ENCODE measurements at places on chromosomes 1 and 21.

DNA sequence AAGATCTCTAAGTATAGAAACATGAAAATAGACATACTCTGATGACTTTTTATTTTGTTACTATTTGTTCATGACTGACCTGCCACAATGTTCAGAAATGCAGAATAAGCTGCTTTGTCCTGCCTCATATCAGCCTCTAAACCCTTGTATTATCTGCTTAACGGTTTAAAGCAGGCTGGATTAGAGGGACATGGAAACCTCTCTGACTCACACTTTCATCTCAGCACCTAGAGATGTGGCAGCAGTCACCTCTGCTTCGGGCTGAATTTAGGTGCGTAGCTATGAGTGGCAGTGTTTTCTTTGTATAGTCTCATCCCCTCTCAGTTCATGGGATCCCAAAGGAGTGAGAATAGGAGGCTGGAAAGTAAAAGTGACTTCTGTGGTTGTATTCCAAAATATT is 255.4 kb downstream of the RGS7 start:
- no peak for DNase-seq

- no peak for DNase-seq
These were observed 293.6 kb downstream of the SMYD3 start for GRCh38 chr1:246213502-246213901.

DNA sequence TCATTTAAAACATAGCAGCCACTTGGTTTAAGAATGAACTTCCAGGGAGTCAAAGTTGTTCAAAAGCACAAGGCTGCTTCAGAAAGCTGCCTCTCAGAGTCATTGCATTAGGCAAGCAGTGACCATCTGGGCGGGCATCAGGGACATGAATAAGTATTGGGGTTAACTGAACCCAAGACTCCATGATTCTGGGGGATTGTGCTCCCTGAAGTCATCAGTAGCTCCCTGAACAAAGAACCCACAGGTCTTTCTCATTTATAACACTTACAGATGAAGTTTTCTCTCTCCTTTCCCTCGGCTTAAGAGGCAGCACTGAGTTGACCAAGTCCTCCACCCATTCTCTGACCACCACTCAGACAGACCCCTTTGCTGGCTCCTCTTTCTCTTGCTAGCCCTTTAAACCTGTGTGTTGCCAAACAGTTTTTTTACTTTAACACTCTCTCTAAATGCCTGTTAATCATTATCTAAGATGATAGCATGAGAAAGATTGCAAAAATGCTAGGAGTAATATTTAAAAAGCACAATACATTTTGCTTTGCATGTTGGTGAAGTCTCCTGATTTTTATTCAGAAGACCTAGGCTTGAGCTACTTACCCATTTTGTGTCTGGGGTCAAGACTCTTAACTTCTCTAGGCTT is 77.0 kb upstream of the ARHGAP29 start:
- no peak for DNase-seq

GRCh38 chr1:170316270-170316669 is 170.5 kb downstream of the NTMT2 start:
- no peak for DNase-seq

- no peak for DNase-seq
These were observed 1.4 kb downstream of the KLHL21 start for GRCh38 chr1:6601049-6601922.

DNA sequence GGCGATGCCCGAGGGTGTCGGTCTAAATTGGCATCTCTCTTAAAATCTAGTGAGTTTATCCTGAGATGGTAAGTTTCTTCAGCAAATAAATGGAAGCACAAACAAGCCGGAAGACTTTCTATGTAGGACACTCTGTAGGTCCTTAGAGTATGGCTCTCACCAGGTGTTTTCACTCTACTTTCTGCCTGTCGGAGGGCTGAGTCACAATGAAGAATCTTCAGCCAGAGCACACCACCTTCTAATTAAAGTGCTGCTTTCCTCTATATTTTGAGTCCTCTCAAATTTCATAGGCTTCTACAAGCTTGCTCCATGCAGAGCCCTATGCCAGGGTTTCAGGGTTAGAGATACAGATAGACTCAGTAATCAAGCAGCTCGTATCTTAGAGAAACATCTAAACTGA is 27.1 kb downstream of the KCNK1 start:
- no peak for DNase-seq

Data from stimulated activated CD4-positive, alpha-beta T cell treated with anti-CD3 and anti-CD28 coated beads, Interleukin-1b, Interleukin-23, amount 100 ng/mL, for 1 hour (primary cell).